ENCODE measurements at places on chromosomes 11 and 22.

DNA sequence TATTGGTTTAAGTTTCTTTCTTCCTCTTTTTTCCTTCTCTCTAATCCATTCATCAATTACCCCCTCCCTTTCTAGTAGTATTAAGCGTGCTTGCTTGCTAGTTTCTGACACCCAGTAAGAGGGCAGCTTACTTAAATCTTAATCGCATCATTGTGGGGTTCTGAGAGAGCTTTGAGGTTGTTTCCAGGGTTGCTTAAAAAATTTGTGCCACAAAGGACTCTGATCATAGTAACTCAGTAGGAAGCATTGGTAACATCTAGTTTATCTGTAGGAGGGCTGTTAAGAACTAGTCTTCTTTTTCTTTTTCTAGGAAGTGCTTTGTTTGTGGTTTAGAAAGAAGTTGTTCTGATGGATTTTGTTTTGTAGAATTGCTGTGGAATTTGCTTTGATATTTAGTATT, 45.3 kb downstream of the TMEM135 start:
- DNase-seq = no peak

DNA sequence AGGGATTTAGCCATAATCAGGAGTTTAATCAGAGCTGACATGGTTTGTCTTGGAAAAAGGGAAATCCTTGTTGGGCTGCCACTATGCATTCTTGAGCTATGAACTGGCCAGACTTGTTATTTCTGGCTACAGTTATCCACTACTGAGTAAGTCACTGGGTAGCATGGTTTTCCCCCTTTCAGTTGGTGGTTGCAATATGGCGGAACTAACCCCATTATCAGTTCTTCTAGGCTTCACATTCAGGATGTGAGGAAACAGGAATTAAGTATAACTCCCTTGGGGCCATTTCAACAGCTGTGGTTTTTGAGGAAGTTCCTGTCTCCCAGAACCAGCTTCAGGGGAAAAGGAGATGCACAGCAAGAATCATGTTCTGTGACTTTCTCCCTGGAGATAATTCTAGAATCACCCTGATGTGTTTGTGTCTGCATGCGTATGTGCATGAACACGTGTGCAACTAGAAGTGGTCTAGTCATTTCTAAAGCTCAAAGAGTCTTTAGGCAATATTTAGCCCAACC, 103.0 kb upstream of the CD44 start:
- peak; percentile 94 for DNase-seq

DNA sequence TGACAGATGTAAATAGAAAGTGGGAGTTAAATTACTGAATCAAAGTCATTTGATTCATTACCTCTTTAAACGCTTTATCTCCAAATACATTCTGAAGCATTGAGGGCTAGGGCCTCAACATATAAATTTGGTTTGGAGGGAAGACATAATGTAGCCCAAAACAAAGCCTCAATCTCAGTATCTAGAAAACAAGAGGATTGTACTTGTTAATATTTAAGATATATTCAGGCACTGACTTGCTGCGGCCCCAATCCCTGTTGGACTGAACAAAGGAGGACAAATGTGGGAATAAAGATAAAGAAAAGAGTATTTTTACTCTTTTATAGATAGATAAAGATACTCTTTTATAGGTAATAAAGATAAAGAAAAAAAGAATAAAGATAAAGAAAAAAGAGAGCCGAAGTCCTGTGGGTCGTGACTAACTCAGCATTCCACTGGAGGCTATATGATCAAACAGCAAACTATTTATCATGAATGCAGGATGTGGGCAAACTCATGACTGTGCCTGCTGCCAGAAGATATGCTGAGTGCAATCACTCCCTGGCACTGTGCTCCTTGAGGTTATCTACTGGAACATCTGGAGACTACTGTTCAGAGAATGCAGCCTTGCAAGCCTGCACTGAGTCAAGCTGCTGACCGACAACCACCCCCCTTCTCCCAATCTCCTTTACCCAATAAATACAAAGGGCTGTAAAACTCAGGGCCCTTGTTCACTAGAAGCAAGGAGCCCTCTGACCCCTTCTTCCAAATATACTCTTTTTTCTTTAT, 6.9 kb downstream of the OR10V1 start:
- DNase-seq = peak; percentile 82

DNA sequence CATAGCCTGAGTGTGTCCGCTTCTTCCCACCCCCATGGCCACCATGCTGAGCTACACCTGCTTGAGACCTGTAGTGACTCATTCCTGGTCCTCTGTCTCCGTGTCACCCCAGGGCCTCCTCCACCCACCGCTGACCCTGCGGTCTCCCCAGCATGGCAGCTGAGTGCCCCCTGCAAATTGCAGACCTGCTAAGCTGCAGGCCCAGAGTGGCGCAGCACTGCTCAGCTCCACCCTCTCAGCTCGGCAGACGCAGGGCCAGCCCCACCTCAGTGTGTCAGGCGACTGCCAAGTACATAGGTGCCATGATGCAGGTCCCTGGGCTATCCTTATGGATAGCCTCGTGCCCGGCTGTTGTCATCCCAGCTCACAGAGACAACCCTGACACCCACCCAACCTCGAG, 13.1 kb downstream of the MS4A15 start:
- DNase-seq = no peak

DNA sequence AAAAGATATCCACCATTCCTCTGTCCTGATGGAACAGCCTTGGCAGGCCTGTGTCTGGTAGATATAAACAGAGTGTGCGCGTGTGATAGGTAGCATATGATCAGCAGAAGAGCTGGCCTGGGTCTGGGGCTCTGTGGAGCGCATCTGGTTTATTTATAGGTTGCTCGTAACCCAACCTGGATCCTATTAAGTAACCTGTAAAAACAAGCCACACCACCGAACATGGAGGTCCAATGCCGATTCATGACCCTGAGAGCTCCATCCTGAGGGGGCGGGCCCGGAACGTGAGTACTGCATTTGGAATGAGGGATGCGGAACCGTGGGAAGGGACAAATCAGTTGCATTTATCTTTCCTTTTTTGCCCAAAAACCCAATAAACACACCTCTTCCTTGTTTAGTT, 31.9 kb upstream of the APOL5 start:
- no peak for DNase-seq

GRCh38 chr11:73312851-73313327, 4.8 kb downstream of the ARHGEF17 start:
- DNase-seq = no peak

DNA sequence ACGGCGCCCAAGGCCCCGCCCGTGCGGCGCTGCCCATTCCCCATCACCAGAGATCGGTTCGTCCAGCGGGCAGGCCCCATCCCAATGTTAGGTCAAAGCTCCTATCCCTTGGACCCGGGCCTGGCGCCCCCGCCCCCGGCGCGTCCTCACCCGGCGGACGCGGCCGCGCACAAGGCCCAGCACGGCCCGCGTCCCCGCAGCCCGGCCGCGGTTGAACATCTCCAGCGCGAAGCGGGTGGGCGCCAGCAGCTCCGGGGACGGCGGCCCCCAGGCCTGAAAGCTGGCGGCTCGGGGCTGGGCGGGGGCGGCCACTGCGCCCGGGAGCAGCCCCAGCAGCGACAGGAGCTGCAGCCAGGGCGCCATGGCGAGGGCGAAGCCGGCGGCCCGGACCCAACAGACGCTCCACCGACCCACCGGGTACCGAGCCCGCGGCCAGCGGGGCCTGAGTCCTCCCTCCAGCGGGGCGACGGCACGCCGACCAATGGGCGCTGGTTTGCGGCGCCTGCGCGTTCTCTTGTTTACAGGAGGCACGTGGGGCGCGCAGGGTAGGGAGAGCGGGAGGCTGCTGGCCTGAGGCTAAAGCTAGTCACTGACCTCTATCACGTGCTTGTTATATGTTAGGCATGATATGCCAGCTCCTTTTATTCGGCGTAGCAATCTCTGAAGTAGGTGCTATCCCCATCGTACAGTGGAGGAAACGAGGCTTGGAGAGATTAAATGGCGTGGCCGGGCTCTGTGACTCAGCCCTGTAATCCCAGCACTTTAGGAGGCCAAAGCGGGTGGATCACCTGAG, at the start of gene CTSF:
CTSF (minus strand) TSS at position 483 of the 793 bp plus-strand sequence; CDS start at position 363, 120 bp downstream.
- peak; percentile 73 for DNase-seq

- no peak for DNase-seq
These were observed 482.8 kb downstream of the SOX6 start for GRCh38 chr11:15873501-15873900.

DNA sequence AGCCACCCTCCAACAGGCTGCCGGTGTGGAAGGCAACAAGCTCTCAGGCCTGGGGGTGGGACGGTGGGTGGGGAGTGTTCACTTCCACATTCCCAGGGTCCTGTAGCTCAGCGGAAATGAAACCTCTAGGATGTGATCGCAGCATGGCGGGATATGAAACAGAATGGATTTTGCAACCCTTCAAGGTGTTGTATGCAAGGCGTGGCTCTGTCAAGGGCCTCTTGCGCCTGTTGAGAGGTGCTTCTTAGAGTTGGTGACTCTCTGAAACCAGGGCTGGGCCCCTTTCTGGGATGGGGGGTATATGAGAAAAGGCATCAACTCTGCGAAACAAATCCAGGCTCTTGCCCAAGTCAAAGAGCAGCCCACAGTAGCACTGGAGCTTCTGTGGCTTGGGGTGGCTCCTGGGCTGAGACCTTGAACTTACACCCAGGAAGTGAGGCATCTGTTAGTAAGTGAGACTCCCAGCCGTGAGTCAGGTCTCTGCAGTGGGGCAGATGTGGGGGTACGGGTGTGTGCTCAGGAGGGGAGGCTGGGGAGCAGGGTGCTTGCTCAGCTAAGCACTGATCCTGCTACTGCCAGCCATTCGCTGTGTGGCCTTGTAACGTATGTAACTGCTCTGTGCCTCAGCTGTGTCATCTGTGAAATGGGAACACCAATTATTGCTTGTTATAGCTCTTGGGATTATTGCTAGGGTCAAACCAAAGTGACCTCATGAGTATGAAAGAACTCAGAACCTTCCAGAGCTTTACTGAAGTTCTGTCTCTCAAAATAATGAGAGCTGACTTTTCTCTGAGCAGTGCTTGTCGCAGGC, 28.3 kb downstream of the NECTIN1 start:
- DNase-seq = no peak

GRCh38 chr11:18720808-18721560, 5.0 kb downstream of the IGSF22 start:
- DNase-seq = no peak

DNA sequence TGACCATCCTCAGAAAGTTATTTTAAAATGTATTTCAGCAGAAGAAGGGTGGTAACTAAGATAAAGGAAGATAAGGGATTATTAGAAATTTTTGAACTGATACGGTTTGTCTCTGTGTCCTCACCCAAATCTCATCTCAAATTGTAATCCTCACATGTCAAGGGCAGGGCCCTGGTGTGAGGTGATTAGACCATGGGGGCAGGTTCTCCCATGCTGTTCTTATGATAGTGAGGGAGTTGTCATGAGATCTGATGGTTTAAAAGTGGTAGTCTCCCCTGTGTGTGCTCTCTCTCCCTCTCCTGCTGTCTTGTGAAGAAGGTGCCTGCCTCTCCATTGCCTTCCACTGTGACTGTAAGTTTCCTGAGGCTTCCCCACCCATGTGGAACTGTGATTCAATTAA, 36.1 kb downstream of the CYP2R1 start:
- no peak for DNase-seq

- DNase-seq = no peak
These were observed 247.5 kb downstream of the GRIK4 start for GRCh38 chr11:120759046-120759445.

DNA sequence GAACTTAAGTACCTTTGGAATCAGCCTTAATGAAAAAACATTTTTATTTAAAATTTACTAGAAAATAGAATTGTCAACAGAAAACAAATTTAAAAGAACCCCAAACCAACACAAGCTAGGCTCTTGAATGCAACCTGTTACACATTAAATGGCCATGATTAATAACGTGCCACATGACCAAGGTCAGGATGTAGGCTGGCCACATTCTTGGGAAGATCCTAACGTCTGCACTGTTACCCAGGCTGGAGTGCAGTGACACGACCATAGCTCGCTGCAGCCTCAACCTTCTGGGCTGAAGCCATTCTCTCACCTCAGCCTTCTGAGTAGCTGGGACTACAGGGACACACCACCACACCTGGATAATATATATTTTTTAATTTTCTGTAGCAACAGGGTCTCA, 126.4 kb upstream of the APOA1 start:
- DNase-seq = no peak

DNA sequence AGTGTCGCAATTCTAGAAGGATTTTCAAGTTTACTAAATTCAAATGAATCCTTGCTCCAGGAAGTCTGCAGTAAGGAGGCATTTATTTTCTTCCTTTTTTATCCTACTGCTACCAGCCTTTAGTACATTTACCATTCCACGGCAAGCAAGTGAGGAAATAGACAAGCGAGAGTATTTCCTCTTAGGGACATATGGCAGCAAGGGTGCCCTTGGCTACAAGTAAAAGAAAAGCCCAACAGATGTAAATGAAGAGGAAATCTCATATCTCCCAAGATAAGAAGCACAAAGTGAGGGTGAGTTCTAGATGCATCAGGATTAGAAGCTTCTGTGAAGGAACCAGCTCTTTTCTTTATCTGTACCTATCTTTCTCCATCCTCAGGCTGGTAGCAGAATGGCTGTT, 37.8 kb upstream of the FZD4 start:
- DNase-seq = no peak
